ENCODE measurements at places on chromosomes 7 and 10.

- DNase-seq, result no peak
These were observed 445.0 kb downstream of the PARD3 start for GRCh38 chr10:34370126-34370525.

DNA sequence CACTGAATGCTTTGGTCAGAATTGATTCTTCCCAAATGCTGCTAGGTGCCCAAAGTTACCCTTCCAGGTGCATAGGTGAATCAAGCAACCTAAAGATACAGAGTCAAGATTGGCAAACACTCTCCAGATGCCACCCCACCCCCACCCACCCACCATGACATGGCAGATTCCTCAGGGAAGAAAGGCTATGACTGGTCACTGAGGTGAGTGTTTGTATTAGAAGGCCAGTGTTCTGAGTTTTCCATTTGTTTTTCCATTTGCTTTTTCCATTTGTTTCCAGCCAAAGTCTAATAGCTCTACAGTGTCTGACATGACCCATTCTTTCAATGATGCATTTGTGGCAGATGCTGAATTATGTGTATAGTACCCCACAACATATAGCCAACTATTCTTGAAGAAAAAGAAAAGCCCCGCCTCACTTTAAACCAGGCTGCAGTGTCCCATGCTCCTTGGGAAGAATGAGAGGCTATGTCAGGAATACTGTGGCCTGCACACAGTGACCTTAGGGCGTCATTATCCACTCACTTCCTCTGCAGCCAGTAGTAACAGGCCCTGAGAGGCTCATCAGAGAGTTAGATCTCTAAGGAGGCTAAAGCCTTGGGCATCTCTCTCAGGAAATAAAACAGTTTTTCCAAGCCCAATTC, 16.1 kb upstream of the HIBADH start:
- DNase-seq, result peak; percentile 46

- peak; percentile 10 for DNase-seq
These were observed 248.0 kb downstream of the PRPF18 start for GRCh38 chr10:13834581-13835286.

GRCh38 chr7:84177758-84178412, 16.7 kb downstream of the SEMA3A start:
- DNase-seq, result no peak

GRCh38 chr7:41910940-41911600, 208.2 kb upstream of the INHBA start:
- DNase-seq, result peak; percentile 64

GRCh38 chr10:78458983-78459638, 425.4 kb downstream of the RPS24 start:
- DNase-seq, result peak; percentile 81

DNA sequence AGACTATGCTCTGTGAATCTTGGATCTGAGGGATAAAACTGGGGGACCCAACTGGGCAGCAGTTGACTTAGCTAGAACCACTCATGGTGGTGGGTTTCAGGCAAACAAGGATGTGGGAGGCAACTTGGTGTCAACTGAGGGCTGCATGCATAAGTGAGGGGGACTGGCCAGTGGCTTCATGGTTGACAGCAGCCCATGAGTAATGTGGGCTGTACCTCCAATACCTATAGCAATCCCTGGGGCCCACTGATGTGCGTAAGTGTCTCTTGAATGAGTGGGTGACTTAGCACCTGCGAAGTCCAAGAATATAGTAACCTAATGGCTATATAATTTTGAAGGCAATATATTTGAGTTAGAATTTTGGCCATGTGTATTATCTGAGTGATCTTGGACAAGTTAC, 13.7 kb upstream of the MAP3K8 start:
- no peak for DNase-seq

DNA sequence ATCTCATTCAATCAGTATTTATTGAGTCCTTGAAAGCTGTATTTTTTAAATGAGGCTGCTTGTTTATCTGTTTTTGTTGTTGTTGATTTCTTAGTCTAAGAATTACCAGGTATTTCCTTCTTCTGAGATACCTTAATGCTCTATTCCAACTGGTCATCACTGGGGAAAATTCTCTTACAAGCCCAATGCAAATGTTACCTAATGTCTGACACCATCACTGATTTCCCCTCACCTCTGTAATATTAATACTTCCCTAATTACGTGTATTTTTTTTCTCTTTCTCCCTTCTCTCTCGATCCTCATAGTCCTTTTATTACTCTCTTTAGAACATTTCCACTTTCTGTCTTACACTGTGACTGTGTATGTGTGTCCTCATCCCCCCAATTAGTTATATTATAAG, 13.9 kb downstream of the HDAC9 start:
- no peak for DNase-seq

GRCh38 chr10:84188815-84189214, 5.5 kb upstream of the CDHR1 start:
- DNase-seq, result no peak

GRCh38 chr7:155388561-155388960, 69.4 kb upstream of the EN2 start:
- no peak for DNase-seq

DNA sequence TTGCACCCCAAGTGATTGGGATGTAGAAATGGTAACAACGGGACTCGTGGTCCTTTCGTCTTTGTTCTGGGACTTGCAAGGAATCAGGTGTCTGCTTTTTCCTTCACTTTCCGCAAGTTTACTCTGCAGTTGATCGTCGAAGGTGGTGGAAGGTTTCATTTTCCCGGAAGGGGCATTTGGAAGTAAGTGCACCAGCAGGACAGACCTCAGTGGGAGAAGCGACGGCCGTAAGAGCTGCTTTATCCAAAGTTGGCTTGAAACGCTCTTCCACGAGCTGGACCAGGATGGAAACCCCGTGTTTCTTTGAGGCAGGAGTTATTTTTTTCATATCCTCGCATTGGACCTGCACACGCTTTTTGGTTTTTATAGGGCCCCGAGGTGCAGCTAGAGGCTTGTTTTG, 1.2 kb downstream of the BRI3 start:
- peak; percentile 39 for DNase-seq

DNA sequence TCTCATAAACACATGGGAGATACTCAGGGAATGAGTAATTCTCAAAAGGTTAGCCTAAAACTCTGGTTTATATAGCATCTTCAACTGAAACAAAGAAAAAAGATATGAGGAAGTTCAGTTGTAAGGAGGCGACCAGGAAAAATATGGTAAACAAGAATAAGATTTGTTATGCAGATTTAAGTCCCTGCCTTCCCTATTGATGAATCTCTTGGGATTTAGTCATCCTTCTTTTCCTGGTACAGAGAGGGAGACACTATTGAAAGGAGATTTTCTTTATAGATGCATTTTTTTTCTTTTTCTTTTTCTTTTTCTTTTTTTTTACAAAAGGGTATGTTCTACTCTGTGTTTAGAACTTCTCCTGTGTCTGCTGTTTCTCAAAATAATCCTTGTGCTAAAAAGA, 557.5 kb downstream of the DNAJB9 start:
- no peak for DNase-seq

GRCh38 chr10:122044045-122044661, 55.2 kb downstream of the TACC2 start:
- DNase-seq, result no peak

- DNase-seq, result peak; percentile 52
These were observed 211.5 kb downstream of the CREB5 start for GRCh38 chr7:28623863-28624262.

DNA sequence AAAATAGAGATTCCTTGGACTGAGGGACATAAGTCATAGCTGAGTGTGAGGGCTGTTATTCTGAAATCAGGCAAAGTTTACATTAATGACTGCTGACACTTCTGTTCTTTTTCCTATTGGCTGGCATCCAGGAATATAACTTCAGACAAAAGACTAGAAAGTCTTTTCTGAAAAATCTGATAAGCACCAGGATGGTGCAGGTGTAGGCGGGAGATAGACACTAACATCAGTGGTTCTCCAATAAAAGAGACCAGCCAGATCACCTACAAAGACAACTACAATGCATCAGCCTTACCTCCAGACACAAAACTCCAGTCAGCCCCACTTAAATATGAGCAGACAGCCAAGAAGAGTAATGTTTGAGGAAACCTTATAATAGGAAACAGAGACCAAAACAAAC, 168.3 kb upstream of the LRGUK start:
- DNase-seq, result no peak

DNA sequence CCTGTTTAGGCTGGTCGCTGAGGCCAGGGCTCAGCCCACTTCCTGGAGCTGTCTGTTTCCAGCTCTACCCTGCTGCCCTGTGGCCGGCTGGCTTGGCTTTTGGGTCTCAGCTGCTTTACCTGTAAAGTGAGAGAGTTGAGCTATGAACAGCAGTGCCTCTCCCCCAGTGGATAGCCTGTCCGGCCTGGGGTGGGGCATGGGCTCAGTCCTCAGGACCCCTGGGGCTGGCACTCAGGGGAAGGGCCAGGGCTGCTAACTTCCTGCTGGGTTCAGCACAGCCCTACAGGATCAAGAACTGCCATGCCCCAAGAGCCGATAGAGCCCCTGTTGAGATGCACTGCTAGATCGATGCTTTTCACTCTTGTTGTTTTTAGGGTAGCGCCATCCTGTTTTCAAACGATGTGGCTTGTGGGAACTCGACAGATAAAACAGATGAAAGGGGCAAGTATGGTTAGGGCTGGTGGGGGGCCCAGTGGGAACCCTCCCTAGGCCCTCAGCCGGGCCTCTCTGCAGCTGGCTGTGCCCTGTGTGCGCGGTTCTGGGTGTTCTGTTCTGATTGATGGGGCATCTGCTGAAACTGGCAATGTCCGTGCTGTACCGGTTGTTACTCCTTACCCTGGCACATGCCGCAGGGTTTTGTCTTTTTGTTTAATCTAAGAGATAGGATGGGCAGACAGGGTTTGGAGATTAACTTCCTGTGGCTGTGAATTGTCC, 10.0 kb upstream of the SFRP5 start:
- no peak for DNase-seq

GRCh38 chr7:104790440-104790839, 223.6 kb upstream of the KMT2E start:
- peak; percentile 35 for DNase-seq

DNA sequence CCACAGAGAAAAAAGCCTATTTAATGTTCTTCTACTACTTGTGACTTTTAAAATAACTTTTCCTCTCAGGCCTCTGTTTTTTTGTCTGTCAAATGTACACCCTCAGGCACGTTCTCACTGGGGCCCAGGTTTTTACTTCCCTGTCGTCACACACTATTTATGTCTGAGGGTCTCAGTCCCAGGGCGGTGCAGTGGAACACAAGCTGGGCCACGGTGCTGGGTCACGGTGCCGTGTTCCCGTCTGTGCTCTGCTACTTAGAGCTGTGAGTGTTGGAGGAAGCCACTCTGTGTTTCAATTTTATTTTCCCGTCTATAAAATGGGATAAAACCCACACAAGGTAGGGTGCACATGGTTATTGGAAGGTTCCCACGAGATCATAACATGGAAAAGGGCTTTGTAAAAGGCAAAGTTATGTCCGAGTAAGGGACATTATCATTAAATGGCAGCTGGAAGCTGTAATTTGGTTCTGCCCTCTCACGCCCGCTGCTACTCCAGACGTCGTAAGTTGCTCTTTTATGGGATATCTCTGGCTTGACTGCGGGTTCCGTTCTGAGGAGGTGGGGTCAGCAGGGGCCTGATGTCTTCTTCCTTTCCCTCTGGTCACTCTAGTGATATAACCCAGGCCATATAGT, 25.2 kb downstream of the ZNF775 start:
- DNase-seq, result no peak

DNA sequence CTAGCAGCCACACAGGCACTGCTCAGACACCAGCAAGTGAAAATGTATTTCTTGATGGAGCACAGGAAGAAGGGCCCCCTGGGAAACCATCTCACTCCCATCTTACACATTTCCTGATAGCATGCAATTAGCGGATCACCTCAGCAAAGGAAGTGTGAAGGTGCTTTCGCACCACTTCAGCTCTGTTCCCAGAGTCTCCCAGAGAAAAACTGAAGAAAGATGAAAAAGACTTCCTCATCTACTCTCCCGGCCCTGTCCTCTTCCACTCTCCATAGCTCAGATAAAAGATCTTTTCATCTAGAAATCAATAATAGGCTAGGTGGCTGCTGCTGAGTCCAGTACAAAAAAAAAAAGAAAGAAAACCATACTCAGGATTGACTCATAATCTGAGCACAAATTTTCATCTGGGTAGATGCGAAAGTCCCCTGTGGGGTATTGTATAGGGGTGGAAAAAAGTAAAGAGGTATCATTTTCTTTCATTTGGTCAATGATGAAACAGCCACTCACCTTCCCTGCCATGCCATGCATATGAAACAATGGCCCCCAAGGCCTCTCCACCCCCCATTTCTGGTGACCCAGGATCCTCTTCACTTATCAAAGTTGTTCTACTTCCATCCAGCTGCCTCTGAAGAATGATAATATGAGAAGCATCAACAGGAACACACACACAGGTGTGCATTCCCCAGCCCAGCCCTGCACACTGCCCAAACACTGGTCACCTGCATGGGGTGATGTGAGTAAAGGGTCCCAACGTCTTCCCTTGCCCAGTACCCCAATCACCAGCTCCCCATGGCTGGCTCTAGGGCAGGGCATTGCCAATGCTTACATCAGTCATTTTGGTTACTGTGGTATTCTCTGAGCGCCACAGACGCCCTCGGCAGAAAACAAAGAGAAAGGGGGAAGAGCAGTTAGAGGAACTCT, 48.8 kb upstream of the DGKI start:
- DNase-seq, result no peak

- no peak for DNase-seq
These were observed 884.2 kb upstream of the ZNF722 start for GRCh38 chr7:63114371-63114985.

DNA sequence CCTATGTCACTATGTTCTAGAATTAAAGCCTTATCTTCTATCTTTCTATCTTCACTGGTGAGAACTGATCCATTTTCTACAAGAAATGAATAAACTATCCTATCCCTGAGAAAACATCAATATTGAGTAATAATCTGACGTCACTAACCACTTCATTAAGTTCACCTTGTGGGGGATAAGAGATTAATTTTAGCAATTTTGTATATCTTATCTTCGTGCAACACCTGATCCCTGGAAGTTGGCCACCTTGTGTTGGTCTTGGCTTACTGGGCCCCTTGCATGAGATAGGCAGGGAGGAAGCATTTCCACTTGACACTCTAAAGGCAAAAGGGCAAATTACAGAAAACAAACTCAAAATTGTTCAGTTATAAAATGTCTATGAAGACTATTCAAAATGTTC, 20.1 kb upstream of the OR6B1 start:
- DNase-seq, result peak; percentile 6

GRCh38 chr7:30926313-30926712, 14.7 kb downstream of the AQP1 start:
- no peak for DNase-seq

DNA sequence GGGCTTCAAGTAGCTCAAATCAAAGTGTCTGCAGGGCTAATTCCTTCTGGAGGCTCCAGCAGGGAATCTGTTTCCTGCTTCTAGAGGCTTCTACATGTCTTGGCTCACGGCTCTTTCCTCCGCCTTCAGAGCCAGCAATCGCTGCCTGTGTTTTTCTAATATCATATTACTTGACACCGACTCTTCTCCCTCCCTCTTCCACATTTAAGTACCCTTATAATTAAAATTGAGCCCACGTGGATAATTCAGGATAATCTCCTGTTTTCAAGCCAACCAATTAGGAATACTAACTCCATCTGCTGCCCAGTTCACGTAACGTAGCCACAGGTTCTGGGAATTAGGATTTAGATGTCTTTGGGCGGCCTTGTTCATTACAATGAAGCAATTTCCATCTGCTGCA, 372.2 kb downstream of the DPP6 start:
- DNase-seq, result no peak
